ENCODE measurements at places on chromosomes 1 and 21.

DNA sequence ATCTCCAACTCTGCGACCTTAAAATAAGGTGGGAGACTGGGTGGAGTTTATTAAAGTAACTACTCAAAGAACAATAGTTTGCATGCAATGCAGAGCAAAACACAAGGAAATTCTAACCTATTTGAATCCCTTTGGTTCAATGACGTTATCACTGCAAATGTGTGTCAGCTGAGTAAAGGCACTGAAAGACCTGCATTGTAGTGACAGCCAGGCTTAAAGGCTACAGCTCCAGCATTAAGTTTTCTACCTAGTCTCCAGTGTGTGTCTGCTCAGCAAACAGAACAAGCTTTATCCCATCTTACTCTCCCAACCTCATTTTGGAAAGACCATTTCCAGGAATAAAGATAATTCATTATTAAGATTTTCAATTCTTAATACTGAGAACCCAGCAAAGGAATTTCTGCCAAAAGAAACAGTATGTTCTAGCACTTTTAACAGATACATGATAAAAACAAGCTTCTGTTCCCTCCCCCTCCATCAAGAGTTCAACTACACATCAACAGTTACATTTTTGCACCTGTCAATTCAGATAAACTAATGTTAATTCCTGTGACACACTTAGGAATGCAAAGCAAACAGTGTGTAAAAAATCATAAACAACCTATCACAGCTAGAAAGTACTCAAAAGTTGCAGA, 14.2 kb downstream of the PTP4A2 start:
- no peak for DNase-seq

- DNase-seq: no peak
These were observed 3.3 kb upstream of the SKI start for GRCh38 chr1:2224631-2225428.

DNA sequence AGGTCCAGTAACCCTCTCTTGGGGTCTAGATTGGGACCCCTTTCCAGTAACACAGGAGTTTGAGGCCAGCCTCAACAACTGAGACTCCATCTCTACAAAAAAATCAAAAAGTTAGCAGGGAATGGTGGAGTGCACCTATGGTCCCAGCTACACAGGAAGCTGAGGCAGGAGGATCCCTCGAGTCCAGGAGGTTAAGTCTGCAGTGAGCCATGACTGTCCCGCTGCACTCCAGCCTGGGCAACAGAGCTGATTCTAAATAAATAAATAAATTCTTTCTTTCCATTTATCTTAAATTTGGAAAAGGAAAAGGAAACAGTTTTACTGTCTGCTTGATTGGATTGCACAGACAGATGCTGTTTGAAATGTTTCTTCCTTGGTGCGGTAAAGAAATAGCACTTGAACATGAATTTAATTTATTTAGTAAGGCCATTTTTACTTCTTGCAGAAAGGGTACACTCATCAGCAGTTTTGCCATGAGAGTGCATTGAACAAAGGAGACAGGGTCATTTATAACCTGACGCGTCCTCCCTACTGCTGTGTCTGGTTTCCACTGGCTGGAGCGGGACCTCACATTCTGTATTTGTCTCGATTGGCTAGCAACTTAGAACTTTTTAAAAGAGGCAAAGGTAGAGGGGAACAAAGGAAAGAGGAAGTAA, 37.0 kb upstream of the ZNF496 start:
- DNase-seq: no peak

DNA sequence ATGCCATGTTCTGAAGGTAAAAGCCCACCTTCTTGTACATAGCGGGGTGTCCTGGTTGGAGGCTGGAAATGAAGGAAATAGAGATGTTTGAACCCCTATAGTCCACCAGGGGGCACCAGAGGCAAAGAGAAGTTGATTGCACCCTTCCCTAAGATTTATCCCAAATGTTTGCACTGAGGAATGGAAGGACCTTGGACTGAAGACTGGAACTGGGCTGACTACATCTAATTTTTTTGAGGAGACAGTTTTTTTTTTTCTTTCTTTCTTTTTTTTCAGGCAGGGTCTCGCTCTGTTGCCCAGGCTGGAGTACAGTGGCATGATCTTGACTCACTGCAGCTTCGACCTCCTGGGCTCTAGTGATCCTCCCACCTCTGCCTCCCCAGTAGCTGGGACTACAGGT, 55.3 kb upstream of the EIF4G3 start:
- no peak for DNase-seq

GRCh38 chr1:165445388-165445787, 462 bp upstream of the RXRG start:
- no peak for DNase-seq

GRCh38 chr1:234478152-234478480, 863 bp downstream of the TARBP1 start:
- peak; percentile 74 for DNase-seq

GRCh38 chr1:225642177-225642576, 10.7 kb downstream of the ENAH start:
- DNase-seq: no peak

- DNase-seq: no peak
These were observed 101.2 kb downstream of the NFIA start for GRCh38 chr1:61183471-61184039.

- peak; percentile 55 for DNase-seq
These were observed 80.5 kb upstream of the BMP8A start for GRCh38 chr1:39410915-39411436.

- DNase-seq: no peak
These were observed 115.2 kb downstream of the DISP1 start for GRCh38 chr1:222930070-222930469.

DNA sequence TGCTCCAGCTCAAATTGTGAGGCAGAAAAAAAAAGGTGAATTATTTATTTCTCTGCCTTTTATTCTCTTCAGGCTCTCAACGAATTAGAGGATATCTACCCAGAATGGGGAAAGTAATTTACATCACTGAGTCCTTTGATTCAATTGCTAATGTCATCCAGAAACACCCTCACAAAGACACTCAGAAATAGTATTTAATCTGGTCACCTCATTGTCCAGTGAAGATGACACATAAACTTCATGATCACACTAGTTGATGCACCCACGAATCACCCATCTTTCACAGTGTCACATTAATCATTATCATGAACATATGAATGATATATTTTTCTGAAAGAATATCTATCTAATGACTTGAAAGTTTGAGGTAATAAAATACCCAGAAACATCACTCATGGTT, 868.5 kb downstream of the BRINP3 start:
- DNase-seq: no peak

GRCh38 chr1:159223004-159223403, 18.3 kb downstream of the ACKR1 start:
- no peak for DNase-seq
